ENCODE measurements at places on chromosomes 3 and 15.

DNA sequence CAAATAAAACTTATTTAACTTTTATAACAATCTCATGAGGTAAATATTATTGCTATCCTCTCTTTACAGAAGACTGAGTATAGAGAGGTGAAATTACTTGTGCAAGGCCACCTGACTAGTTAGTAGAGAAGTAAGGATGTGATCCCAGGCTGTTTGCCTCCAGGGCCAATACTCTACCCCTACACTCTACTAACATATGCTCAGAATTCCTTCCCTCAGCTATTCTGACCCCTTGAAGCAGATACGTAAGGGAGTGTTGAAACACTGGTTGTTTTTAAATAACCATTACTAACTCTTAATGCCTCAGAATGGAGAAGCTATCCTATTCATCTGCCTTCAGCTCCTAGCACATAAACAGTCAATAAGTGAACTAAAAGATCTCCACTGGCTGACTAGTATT, 24.1 kb downstream of the CSTA start:
- DNase-seq = no peak

DNA sequence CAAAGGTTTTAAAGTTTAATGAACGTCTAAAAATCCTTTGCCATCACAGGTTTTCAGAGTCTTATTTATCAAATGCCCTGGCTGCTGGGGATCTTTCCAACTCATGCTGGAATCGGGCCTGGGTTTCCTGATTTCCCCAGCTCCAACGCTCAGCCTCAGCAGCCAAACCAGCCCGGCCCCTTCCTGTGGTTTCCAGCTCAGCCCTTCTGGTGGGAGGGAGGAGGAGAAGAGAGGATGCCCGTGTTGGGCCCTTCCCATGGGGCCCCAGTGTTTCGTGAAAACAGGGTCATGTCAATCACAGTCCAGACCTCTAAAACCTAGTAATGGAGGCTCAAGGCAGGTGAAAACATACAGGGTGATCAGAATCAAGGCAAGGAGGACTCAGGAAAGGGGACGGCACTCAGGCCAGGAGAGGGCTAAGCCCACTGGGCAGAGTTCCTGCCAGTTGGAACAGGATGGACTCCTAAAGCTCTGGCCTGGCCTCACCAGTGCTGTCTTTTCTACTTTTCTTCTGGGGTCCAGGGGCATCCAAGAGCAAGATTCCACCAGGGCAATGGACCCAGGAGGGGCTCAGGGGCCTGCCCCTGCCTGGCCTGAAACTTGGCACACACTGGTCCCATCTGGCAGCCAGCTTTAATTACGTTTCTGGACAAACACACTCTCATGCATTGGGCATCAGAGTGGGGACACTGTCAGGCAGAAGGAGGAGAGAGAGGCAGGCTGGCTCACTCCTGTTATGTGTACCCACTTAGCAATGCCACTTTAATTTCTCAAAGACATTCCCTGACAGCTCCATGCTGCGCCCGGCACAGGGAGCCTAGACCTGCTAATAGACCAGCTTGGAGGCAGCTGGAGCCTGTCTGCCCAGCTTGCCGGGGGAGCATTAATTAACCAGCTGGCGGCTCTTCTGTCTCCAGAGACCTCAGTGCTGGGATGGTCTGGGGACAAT, 194.6 kb downstream of the FAM43A start:
- DNase-seq = no peak

- no peak for DNase-seq
Observed at GRCh38 chr15:35705884-35706585, 160.1 kb upstream of the DPH6 start.

DNA sequence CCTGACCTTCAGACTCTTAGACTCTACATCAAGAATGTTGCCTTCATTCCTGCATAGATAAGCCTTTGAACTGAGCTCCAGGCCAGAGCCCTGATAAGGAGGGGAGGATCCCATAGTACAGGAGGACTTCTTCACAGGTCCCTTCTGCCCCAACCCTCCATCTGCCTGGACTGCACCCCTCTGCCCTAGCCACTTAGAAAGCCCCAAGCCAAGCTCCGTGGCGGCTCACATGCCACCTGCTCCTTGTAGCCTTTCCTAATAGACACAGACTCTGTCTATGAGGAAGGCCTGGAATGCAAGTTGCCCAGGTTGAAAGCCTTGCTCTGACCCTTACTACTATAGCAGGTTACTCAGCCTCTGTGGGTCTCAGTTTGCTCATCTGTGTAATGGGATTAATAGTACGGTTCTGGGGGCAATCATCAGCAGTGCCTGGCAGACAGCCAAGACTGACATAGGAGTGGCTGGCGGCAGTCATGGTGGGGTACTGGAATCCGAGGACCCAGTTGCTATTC, 11.6 kb downstream of the PCSK6 start:
- DNase-seq = no peak

- DNase-seq = no peak
Observed at GRCh38 chr3:58835086-58835485, 168.5 kb upstream of the FAM3D start.

DNA sequence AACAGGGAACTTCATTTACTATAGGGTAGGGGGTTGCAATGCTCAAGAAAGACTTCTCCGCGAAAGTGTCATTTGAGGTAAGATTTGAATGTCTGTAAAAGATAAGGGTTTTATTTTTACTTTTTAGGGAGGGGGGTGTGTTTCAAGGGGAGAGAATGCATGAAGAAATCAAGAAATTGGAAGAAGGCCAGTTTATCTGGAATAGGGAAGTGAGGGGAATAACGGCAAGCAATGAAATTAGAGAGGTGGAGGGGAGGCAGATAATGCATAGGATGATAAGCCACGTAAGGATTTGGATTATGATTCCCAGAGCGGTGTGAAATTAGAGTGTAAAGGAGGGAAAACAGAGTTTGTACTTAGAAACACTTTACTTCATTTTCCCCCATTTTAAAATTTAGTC, 63.0 kb upstream of the MB21D2 start:
- DNase-seq = no peak
